Posterior cingulate gyrus (tissue), 11 donors: ENCODE measurements at places on chromosomes 2 and 18.
A peak's percentile ranks its signal among the peaks of the same experiment; 100 is the strongest.

GRCh38 chr2:95578539-95578938 lies 13.3 kb upstream of the TRIM43 start:
- DNase-seq = no peak

- no peak for DNase-seq
These were observed 127.1 kb downstream of the CERS6 start for GRCh38 chr2:168583064-168583709.

DNA sequence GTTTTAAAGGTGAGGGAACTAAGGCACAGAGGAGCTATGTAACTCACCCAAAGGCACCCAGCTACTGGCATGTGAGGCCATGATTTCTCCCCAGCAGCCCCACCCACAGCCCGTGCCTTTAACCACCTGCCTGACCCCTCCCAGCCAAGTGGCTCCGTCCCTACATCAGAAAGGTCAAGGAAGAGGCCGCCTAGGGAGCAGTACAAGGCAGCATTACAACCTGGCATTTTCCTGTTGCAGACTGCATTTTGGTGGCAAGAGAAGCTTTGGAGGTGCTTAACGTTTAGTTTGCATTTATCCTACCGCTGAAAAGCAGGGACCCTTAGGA lies 17.5 kb downstream of the STEAP3 start:
- DNase-seq = no peak

DNA sequence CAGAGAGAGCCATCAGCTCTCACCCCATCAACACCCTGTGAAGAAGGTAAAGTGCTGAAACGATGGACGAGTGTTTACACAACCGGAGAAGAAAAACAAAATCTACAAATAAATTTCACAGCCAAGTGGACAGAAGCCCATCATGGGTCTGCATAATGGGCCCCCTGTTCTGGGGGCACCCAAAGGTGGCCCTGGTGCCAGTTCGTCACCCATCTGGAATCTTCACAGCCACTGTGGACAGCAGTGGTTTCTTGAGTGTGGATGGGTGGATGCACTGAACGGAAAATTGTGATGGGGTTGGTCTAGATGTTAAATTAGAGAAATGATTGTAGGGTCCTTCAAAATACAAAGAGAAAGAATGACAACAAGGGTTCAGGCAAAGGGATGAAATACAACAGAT lies 38.8 kb downstream of the ANKMY1 start:
- DNase-seq = no peak

- DNase-seq = no peak
These were observed 21.2 kb downstream of the PTRHD1 start for GRCh38 chr2:24771764-24772586.

DNA sequence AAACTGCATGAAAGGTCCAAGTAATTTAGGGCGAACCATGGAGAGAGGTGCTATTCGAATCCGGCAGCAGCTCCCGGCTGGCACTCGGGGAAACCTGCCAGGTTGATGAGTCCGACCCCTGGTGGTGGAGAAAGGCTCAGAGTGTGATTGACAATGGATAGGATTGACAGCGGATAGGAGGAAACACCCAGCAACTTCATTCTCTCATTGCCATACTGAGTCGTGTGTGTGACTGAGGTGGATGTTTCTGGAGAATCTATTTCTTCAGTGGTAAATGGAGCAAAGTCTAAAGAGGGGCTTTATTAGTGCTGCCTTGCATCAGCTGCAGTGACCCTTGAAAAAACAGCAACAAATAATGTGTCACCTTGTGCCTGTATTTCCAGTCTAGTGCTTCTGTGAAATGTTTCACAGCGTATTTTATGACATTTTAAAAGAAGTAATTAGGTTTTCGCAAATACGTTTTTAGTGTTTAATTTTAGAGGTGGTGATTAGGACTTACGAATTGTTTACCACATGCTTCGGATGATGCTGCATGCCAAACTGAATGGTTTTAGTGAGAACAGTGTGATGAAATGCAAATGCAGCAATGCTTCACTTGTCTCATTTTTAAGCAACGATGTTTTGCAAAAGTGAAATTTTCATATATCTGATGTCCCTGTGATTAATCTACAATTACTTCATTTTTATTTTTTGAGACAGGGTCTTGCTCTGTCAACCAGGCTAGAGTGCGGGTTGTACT lies 102.0 kb downstream of the DCDC2C start:
- DNase-seq = no peak

DNA sequence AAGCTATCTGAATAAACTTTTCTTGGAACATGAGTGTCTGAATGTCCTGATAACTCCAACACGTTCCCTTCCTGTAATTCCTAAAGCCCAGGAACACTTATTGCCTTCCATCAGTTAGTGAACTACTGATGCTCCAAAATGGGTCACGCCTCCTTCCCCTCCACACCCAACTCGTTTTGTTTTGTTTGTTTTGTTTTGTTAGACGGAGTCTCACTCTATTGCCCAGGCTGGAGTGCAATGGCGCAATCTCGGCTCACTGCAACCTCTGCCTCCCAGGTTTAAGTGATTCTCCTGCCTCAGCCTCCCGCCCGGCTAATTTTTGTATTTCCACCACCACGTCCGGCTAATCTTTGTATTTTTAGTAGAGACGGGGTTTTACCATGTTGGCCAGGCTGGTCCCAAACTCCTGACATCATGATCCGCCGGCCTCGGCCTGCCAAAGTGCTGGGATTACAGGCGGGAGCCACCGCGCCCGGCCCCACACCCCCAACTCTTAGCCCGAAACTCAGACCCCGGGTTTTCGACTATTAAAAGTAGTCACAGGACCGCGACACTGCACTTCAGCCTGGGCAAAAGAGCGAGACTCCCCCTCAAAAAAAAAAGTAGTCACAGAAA lies 774 bp downstream of the IER3IP1 start:
- peak; percentile 82 for DNase-seq

DNA sequence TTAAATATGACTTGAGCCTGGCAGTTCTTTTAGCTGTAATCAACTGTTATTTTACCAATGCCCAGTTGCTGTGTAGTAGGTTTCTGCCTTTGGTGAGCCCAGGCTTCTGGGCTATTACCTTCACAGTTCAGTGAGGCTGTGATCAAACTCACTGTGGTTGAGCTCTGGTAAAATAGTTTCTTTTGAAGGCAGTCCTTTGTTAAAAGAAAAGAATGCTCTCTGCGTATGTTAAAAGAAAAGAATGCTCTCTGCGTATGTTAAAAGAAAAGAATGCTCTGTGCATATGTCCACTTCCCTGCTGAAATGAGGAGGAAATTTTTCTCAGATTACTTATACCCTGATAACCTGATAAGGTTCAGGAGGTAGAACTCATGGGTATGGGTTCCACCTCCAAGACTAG lies 244.3 kb downstream of the RNF144A start:
- DNase-seq = no peak

DNA sequence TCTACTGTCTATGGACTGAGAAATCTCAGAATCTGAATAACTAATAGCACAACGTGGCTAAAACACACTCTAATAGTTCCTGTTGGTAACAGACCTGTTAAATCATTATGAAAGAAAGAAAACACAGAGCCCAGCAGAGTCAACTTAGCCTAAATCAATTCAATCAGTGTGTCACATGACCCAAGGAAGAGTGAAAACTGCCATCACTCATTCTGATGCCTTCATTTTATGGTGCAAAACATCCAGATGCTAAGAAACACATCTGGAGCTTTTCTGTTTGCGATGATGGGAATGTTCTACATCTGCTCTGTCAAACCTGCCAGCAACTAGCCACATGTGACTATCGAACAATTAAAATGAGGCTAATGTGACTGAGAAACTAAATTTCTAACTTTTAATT lies 295.7 kb upstream of the TRIB2 start:
- no peak for DNase-seq

DNA sequence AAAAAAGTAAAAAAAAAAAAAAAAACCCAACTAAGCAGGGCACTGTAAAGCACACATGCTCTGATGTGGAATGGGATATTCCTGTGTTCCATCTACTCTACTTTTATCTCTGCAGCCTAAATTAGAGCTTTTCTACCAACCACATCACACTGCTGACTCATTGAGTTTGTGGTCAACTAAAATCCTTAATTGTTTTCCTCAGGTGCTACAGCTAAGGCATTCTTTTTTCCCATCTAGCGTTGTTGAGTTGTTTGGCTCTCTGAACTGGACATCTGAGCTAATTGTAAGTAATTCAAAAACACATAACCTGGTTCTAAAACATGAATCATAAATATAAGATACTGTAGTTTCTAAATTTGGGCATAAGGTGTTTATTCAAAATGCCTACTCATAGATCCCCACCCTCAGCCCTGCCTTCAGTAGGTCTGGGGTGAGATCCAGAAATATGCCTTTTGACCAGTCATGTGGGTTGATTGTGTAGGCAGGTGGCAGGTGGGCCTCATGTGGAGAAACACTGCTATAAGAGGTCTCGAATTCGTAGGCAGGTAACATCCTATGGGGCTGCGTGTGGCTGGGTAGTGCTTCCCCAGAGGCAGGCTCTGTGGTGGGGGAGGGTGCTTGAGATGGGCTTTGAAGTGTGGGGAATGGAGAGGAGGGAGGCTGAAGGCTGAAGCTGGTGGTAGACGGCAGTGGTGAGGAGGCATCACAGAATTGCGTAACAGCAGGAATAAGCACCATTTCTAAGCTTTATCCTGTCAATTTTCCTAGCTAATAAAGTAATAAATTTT lies 27.2 kb downstream of the ANKRD29 start:
- DNase-seq = no peak

DNA sequence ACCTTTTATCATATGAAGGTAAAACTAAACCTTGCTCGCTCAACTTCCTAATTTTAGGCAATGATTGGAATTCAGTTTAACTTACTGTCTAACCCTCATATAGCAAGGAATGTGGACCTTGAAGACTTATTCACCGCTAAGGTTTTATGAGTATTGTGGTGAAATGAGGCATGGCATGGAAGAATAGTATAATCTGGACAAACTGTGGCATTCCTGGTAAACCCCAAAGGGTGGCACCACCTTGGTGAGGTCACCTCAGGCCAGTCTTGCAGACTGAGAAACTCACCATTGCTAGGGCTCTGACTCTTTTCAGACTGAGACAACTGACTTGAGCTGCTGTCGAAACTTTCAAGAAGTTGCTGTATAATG lies 51.1 kb upstream of the EHBP1 start:
- DNase-seq = no peak

DNA sequence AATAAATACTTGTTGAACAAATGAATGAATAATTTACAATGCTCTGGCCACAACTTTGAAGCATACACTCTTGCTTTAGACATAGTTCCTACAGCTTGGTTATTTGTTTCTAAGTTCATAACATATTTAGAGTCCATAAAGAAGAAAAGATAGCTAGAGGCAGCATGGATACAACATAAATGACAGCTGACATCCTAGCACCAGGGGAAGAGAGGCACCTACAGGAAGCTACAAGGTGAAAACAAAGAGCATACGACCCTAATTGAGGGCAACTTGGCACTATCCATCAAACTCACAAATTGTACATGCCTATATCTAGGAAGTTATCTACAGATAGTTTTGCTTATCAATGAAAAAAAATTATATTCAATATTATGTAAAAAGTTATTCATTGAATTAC lies 88.9 kb downstream of the PLEKHM3 start:
- DNase-seq = no peak

GRCh38 chr2:33670392-33670937 lies 71.4 kb upstream of the FAM98A start:
- no peak for DNase-seq

- no peak for DNase-seq
These were observed 29.3 kb downstream of the PELI1 start for GRCh38 chr2:64114912-64115277.

- no peak for DNase-seq
These were observed 32.1 kb upstream of the SIGLEC15 start for GRCh38 chr18:45793264-45793965.

DNA sequence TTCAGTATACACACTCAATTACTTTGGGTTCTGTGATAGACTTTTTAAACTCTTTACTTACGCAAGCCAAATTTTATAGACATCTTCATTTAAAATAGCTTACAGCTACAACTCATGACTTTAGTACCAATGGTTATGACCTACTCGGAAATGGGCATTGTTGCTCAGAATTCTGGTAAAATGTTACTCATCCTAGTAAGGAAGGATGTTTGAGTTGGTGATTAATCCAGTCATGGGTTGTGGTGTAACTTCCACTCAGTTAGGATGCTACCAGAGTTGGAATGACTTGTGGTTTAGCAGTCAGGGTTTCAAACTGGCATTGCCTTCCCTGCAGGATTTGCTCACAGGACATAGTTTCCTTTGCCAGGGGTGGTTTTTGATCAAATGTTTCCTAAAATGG lies 7.4 kb upstream of the NPC1 start:
- no peak for DNase-seq

- no peak for DNase-seq
These were observed 259.2 kb downstream of the OSR1 start for GRCh38 chr2:19099181-19099580.

- DNase-seq = no peak
These were observed 66.5 kb downstream of the TNP1 start for GRCh38 chr2:216793386-216793785.

DNA sequence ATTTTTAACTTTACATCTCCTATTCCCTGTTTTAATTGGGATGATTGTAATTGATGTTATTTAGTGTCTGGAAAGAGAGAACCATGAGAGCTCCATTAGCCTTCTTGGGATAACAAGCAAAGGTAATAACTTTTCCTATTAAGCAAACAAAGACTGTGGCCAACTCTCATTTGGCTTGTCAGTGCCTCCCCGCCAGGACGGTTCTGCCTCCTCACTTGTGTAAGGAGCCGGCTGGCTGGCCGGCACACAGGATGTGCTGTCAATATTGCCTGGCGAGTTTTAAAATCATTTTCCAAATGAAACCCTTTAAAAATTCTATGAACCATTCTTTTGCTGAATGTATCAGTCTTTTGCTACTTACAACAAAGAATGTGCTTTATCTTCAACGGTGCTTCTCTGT lies 898.3 kb downstream of the CPS1 start:
- no peak for DNase-seq

DNA sequence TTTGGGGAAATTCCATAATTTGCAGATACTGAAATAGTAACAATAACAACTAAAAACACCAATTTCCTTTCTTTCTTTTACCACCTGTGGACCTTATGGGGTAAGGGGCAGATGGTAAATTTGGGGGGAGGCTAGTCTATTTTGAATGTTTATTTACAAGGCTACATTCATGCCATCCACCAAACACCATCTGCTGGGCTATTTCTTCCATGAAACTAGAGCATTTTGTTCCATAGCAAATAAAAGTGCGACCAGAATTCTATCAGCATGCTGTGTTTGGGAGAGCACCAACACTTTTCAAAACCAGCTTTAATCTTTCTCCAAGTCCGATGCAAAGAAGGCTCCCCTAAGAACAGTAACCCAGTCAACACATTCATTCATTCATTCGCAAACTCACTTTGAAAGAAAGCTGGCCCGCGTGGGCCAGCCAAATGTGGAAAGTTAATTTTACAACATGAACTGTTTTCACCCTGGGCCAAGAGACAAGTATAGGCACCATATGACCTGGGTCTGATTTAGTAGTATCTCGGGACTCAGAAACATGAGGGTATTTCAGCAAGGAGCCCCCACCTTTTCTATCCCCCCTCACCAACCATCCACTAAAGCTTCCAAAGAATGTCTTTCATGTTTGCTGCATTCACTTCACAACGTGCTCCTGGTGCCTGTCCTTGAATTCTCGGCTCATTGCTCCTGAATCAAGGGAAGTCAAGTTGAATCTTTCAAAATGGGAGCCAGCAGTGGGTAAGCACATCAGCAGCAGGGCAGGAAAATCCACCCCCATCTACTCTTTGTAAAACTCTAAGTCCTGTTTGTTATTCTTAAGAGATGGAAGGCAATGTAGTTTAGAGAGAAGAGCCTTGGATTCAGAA lies 210.6 kb downstream of the C1D start:
- DNase-seq = no peak
